Caki2 (cell line): ENCODE measurements at places on chromosomes 7 and 10.

DNA sequence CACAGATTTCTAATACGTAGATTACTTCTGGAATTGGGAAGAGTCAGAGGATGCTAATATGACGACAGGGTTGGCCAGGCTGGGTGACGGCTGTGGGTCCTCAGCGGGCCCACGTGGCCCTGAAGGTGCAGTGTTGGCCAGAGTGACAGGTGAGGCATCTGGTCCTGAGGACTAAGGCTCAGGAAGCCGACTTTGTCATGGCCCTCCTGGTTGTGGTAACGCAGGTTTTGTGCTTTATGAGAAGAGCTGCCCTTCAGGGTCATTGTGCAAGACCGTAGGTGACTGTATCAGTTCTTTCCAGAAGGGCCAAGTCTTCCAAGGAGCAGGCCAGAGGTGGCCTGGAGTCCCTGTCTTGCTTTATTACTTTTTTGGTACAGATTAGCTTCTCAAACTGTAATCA is 2.5 kb downstream of the EIF3B start:
- no peak for DNase-seq

DNA sequence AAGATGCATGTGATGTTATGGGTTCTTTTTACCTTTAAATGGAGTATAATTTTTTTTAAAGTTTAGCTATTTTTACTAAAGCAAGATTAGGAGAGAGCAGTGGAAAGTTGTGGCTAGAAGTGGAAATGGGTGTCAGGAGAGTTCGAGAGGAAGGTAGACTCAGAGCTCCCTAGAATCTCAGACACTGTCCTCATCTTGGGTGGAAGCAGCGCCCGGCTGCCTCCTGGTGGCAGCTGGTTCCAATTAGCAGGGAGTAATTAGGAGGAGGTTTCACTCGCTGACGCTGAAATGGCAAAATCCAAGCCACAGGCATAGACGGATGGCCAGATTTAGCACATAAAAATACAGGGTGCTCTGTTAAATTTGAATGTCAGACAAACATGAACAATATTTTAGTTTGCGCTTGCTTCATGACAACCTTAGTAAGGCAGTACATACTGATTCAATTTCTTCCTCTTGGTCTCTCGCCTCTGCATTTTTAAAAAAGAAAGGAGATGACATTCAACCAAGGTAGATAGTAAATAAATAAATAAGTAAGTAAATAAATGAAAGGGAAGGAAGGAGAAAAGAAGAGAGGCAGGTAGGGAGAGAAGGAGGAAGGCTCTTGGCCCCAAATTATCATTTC is 58.5 kb downstream of the LGI1 start:
- DNase-seq, result peak; percentile 51

DNA sequence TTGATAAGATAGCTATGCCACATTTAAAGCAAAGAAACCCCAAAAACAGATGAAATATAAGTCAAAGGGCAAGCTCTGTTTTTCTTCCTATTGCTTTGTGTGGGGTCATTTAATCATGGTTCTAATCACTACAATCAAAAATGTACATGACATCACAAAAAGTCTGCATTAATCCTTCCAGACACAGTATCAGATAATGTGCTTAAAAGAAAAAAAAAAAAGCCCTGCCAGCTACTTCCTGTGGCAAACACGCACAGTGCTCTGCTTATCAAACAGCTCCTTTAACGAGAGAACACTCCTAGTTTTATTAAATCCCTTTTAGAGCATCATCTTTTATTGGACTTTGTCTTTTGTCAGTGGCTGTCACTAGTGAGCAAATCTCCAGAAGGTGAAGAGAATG is 1005.8 kb downstream of the GATA3 start:
- no peak for DNase-seq

DNA sequence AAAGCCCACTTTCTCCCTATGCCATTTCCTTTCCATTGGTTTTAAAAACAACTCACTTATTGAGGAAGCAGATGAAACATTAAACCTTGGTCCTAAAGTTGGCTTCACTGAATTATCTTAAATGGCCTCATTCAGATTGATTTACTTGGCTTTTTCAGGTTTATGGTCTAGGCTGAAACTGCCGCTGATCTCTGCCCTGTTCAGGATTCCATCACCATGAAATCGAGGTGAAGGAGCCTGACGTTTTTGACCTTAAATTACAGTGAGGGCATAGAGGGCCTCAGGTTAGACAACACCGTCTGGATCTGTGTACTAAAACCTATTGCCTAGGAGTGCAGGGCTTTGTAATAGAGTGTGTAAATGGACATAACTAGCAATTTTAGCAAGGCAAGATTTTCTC is 383.7 kb downstream of the THSD7A start:
- DNase-seq, result no peak

DNA sequence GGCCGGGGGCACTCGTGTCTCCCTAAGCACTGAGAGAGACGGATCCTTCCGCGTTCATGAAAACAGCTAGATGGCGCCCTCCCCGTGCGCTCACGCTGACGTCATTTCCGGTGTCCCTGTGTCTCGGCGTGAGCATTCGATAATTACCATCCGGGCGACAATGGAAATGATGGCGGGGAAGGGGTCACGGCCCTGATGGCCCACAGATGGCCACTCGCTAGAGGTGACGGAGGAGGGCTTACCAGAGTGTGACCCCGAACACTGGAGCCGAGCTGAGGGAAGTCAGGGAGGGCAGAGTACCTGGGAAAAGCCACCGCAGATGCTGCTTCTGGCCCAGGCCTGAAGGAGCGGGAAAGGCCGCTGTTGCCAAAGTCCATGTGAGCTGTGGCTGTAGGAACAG is 222.9 kb downstream of the TCERG1L start:
- DNase-seq, result no peak

DNA sequence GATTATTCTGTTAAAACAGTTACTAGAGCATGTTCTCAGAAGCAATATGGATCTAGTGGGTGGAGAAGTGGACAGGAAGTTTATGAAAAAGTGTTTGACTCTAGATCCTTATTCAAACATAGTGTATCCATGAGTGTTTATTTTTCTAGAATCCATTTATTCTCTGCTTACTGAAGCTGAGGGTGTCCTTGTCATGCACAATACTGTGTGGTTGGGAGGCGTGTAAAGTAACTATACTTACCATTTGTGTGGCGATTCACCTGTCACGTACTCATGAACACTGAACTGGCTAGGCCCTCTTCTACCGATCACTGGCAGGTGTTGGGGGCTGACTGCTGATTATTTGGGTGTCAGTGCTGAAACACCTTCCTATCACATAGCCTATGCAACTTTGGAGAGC is 74.0 kb downstream of the POU6F2 start:
- no peak for DNase-seq

DNA sequence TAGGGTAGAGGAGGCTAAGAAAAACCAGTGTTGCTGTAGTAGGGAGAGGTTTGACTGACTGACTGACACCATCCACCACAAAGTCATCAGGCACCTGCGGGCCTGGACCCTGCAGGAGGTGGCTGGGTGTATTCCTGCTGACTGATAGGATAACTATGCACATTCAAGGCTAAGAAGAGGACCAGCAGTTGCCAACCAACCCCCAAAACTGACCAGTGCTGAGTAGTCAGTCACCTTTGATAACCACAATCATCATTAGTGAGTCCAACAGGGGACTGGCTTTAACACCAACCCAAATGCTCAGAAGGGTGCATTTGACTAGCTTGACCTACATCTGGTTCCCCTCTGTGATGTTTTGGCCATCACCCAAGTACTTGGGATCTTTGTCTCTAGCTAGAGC is 30.5 kb downstream of the PLXNA4 start:
- no peak for DNase-seq

DNA sequence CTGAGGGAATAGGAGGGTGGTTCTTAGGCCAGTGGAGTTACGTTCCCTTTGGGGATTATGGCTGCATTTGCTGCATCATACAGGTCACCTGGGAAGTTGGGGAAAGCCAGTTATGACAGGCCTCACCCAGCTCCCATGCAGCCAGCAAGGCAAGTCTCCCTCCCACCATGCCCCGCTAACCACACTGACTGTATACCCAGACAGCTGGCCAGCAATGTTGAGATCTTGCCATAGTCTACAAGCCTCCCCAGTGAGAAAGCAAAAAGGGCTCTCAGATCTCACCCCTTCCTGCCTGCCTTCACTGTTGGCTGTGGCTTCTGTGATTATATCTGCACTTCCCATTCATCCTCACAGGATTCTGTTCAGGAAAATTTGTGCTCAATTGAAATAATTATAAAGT is 133.3 kb upstream of the HGF start:
- no peak for DNase-seq

- DNase-seq, result no peak
Observed at GRCh38 chr10:106992055-106992454, 172.5 kb downstream of the SORCS1 start.

DNA sequence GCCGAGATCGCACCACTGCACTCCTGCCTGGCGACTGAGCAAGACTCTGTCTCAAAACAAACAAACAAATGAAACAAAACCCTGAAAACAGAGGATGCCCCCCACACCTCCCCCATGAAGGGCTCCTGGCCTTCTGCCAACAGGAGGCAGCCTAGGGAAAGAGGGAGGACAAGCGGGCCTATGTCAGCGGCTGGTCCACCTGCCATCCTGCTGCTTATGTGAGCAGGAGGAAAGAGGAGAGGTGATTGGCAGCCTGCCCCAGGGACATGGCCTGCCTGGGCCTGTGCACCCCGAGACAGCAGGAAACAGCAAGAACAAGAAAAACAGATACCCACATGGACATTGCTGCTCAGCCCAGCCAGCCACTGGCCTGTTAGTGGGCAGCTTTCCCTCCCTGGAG is 9.1 kb upstream of the ZNF316 start:
- no peak for DNase-seq

GRCh38 chr10:75726522-75727483 is 295.4 kb downstream of the LRMDA start:
- no peak for DNase-seq
